ENCODE measurements at places on chromosomes 7 and 10. TPM values are rescaled to one million over a fixed set of nuclear protein-coding genes. Genes with fewer than 3 reads are reported as not detected.

Gene AASS
- 15.7 TPM for total RNA-seq

Gene PRKCQ
- 23.9 TPM for total RNA-seq

Gene SLC26A4
- total RNA-seq, result 0.87 TPM

Gene LAMB1
- 329 TPM for total RNA-seq

Gene NYAP1
- not detected for total RNA-seq

Gene CYP2C19
- total RNA-seq, result not detected

Gene ANKIB1
- 80.2 TPM for total RNA-seq

- no peak for DNase-seq
Measured at GRCh38 chr10:112969542-112969941, 19.5 kb downstream of the TCF7L2 start.

DNA sequence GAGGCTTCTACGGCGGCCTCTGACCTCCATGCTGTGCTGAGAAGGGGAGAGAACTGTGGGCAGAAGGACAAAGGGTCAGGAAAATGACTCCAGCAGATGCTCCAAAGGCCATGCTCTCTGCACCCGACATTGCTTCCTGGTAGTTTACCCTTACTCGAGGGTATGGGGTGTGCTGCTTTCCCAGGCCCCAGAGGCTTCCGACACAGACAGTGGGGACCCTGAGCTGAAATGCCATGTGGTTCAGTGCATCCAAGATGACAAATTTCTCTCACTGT is 130.9 kb downstream of the PTPN20 start:
- no peak for DNase-seq

DNA sequence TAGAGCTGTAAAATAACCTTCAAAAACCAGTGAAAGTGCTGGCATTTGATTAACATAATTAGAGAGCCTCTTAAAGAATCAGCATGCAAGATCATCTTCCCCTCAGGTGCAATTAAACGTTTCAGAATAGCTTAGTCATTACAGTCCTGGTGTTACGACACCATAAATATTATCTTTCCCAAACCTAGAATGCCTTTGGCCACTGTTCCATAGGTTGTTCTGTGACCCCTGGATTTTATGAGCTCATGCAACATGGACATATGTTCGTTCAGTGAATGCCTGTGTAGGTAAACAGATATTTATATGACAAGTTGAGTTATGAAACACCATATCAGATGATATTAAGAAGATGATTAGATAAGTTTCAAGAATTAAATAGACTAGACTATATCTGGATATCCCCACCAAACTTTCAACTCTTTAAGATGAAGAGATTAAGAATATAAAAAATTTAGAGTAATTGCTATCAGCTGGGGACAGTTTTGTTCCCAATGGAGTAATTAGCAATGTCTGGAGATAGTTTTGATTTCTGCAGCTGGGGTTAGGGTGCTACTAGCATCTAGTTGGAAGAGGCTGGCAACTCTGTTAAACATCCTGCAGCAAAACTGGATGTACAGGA is 263.5 kb upstream of the DKK1 start:
- no peak for DNase-seq

DNA sequence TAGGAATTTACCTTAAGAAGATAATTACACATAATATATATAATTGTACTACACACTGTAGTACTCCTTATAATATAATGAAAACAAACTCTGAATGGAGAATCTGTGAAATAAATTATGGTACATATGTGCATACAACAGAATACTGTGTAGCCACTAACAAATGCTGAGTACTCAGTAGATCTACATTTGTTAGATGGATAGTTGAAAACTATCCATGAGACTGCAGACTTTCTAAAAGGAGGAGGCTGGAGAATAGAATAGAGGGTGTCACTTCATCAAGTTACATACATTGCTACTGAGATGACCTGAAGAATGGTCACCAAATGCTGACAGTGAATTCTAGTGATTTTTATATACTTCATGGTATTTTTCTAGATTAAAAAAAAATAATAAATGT is 68.7 kb upstream of the OGDHL start:
- DNase-seq, result no peak

- no peak for DNase-seq
Measured at GRCh38 chr7:47627580-47628283, 45.8 kb upstream of the TNS3 start.

GRCh38 chr10:79140085-79140793 is 71.5 kb downstream of the ZMIZ1 start:
- DNase-seq, result peak; percentile 28

- DNase-seq, result no peak
Measured at GRCh38 chr7:21969822-21970221, 24.1 kb upstream of the CDCA7L start.

GRCh38 chr10:101065481-101066145 is 3.8 kb downstream of the KAZALD1 start:
- no peak for DNase-seq

DNA sequence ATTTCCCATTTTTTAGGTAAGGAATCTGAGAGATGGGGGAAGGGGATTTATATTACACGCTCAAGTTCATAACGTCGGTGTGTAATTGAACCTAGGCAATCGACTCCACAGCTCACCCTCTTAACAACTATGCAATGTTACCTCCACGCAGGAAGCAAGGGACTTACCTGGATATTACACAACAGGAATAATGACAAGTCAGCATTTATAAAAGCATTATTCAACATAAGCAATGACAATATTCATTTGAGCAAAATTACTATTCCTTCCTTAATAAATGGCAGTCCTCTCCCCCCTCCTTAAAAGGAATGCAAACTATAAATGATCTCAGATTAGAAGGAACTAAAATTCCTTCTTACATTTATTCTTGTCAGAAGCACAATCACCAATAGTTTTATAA is 104.0 kb downstream of the PCLO start:
- DNase-seq, result no peak

DNA sequence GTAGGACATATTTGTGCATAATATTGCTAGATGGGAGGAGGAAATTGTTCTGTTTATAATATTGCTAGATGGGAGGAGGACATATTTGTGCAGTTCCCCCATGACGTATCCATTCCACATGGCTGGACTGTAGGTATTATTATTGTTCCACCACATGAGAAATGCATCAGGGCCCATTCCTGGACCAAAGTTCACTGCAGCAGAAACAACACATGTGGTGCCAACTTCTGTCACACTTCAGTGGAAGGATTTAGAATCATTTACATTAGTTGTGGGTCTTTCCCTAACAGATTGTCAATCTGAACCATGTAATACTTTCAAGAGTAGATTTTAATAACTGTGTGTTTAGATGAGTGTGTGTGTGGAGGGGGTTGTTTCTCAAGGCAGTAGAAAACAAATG is 32.7 kb upstream of the MACC1 start:
- peak; percentile 99 for DNase-seq

DNA sequence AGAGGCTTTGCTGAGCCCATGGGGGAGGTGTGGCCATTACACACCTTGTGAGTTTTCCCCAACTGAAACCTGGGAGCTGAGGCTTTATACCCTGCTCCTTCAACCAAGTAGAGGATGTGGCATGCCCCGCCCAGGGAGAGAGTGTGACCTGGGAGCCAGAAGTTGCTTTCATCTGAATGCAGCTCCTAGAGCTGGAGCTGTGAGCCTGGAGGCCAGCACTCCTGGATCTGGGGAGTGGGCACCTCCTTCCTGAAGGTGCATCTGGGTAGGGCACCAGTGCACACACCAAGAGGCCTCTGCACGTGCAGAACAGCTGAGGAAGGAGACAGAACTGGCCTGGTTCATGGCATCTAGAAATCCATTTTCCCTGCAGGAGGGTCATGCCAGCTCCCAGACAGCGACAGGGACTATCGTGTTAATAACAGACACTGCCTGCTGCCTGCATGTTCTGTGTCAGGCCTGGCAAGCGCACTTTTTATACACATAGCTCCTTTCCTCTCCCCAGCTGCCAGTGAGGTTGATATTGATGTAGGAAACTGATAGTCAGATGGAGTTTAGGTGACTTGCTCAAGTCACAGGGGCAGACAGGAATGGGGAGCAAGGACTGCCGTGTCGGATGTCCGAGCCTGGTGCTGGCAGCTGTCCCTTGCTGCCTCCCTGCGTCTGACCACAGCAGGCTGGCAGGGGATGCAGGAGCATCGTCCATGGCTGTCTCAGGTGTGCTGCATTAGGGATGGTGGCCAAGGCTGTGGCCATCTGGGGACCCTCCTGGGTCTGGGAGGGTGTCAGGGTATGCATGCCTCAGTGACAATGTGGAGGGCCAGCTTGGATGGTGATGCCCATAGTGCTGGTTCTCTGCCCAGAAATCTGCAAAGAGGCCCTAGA is 189.9 kb upstream of the CXCL12 start:
- no peak for DNase-seq

GRCh38 chr10:71648933-71649320 is 70.7 kb downstream of the C10orf105 start:
- DNase-seq, result no peak

DNA sequence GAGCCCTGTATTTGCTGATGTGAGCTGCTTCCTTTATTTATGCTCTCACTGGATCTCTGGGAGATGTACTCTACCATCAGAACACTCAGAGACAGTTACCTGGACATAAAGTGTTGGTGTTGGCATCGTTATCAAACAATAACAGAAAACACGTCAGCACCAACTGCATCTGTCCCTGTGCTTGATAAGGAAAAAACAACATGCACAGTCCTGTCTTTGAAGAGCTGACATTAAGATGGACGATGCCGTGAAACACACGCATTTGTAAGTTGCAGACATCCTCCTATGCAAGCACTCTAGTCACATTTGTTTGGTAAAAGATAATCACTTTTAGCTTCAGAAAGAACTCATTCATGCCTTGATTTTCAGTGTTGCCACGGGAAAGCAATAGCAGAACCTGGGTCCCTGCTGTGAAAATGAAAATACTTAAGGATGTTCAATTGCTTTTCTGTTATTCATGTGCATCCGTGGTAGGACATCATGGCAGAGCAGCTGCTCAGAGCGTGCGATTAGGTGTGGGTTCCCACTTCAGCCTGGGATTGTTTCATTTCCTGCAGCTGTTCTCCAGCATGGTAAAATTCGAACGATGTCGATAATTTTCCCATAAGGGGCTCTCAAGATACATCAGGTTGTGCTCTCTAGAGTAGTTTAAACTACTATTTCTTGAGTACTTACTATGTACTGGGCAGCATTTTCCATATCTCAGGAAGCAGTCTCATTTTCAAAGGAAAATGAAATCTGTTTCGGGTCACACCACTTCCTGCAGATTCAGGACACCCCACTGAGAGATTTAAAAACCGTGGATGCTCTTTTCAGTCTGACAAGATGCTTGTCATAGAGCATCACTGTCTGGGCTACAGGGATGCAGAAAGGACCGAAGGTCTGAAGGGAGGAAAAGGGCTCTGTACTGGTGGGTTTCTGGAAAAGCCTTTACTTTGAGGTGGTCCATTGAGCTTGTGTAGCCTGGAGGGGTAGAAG is 248.7 kb downstream of the CAMK1D start:
- DNase-seq, result no peak

DNA sequence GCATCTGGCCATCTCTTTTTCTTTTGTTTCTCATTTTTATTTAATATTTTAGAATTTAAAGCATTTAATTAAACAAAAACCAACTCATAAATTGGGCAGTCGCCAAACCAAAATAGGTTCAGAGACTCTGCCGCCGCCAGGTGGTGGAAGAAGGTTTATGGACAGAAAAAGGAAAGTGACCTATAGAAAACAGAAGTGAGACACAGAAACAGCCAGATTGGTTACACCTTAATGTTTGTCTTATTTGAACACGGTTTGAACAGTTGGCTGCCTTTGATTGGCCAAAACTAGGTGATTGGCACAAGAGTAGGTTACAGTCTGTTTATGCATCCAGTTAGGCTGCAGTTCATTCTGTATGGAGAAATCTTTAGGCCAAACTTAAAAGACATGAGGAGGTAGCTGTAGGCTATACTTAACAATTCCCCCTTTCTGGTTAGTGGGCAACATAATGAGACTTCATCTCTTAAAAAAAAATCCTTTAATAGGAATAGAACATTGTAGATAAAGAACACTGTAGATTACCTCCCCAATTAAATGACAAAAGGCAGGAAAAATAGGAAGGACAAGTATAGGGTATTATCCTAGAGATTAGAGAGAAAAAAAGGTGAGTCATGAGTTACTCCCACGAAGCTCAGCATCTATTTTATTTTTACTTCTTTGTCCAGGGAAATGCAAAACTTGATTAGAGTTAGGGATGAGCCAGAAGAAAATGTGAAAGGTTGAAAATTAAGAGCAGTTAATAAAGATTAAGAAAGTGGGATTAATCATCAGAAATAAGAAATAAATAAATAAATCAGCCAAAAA is 23.9 kb upstream of the CYCS start:
- DNase-seq, result no peak

DNA sequence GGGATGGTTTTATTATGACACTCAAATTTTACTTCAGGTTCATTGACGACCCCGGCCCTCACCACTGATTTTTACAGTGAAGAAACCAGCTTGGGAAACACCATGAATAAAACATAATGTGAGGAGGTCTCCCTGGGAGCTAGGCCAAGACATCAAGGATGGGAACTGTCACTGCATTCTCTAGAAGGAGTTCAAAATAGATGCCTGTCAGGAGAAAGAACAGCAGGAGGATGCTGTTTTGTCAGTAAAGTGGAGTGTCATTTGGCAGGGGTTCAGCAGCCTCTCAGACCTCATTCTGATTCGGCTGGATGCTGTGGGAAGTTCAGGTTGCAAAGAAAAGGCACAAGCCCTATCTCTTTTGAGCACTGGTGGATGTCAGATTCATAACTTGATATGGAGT is 360.3 kb upstream of the C7orf33 start:
- no peak for DNase-seq

GRCh38 chr7:152459724-152460251 is 24.0 kb upstream of the KMT2C start:
- DNase-seq, result peak; percentile 28

GRCh38 chr10:14276210-14276609 is 54.5 kb downstream of the FRMD4A start:
- DNase-seq, result no peak

GRCh38 chr7:45363669-45364068 is 206.1 kb downstream of the RAMP3 start:
- no peak for DNase-seq

DNA sequence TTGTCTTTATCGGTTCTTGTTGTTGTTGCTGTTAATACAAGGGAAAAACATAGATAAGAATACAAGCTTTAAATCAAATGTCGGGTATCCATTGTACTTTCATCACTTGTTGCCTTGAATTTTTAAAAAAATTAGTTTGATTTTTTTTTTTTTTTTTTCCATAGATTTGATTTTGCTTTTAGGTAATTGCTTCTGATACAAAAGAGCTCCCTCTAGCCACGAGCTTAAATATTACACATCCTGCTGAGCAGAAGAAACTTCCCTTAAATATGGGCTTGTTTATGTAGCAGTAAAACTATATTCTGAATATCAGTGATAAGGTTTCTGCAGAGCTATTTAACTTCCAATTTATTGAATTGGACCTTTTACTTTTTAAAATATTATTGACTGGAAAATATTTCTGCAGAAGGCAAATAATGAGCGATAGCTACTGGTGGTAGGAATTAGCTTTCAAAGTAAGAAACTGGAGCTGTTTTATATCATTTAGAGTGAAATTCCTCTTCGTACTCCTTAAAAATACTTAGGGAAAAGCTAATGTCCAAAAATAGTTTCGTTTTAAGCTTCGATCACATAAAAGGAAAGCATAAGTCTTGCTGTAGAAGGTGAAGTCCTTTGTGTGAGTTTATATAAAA is 216.9 kb downstream of the POLR1F start:
- peak; percentile 45 for DNase-seq

Data from renal cortical epithelial cell (primary cell).